Thyroid gland (tissue), 4 donors: ENCODE measurements at places on chromosomes 12 and 14. TPM values are rescaled to one million over a fixed set of nuclear protein-coding genes. Genes with fewer than 3 reads are reported as not detected.

The SLC39A5 gene
- not detected for total RNA-seq

GRCh38 chr12:15122344-15122743 is 98.9 kb downstream of the RERG start:
- H3K4me1 ChIP-seq = no peaks in the 10 kb centered on the region
- no peak for DNase-seq
- no peak overlapping the region for H3K27ac ChIP-seq
- no peaks in the 10 kb centered on the region for H3K36me3 ChIP-seq

- no peaks in the 10 kb centered on the region for H3K36me3 ChIP-seq
- no peaks in the 10 kb centered on the region for H3K27me3 ChIP-seq
- H3K27ac ChIP-seq = no peak overlapping the region
- no peak for DNase-seq
- H3K4me3 ChIP-seq = no peak overlapping the region
Observed at GRCh38 chr12:74641694-74642093, 104.1 kb downstream of the ATXN7L3B start.

DNA sequence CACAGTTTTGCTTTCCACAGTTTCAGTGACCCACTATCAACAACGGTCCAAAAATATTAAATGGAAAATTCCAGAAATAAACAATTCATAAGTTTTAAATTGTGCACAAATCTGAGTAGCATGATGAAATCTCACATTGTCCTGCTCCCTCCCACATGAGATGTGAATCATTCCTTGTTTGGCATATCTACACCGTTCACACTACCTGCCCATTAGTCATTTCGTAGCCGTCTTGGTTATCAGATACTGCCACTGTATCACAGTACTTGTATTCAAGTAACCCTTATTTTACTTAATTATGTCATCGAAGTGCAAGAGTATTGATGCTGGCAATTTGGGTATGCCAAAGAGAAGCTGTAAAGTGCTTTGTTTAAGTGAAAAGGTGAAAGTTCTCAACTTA is 145.3 kb downstream of the SLC5A8 start:
- DNase-seq = no peak
- H3K4me3 ChIP-seq = no peak overlapping the region
- H3K36me3 ChIP-seq = no peaks in the 10 kb centered on the region
- no peak overlapping the region for H3K27ac ChIP-seq

The LRP1-AS gene
- not detected for total RNA-seq

The ZNF84 gene
- total RNA-seq = 36.5 TPM

DNA sequence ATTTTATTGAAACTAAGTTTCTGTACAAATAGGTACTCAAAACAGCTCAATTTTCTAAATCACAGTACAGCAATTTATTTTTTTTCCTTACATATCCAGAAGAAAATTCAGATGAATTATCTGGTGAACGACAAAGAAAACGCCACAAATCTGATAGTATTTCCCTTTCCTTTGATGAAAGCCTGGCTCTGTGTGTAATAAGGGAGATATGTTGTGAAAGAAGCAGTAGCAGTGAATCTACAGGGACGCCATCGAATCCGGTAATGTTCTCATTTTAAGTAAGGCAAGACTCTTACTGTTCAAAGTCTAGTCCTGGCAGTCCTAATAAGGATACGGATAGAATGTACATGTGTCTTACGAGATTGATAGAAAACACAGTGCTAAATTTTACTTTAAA is 20.7 kb downstream of the MDM2 start:
- no peak overlapping the region for H3K27ac ChIP-seq
- H3K36me3 ChIP-seq = peaks cover 49% of the 10 kb centered on the region
- no peak for DNase-seq
- peaks cover 3% of the 10 kb centered on the region for H3K4me1 ChIP-seq
- H3K4me3 ChIP-seq = no peak overlapping the region
